NCI-H510A (cell line): ENCODE measurements at places on chromosomes 2 and 18.

- DNase-seq = no peak
Observed at GRCh38 chr2:135563793-135564192, 32.5 kb downstream of the R3HDM1 start.

DNA sequence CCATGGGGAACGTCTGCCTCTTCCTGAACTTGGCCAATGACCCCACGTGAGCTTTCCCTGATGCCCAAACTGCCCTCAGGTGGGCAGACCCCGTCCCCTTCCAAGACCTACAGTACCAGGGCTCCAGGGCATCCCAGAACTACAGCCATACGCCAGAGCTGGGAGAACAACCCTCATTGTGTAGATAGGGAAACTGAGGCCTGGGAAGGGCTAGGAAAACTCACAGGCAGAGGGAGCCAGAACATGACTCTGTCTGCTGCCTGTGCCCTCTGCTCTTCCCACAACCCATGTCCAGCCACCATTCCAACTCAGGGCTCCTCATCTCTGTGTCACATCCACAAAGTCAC, 16.8 kb upstream of the ANKRD53 start:
- no peak for DNase-seq

DNA sequence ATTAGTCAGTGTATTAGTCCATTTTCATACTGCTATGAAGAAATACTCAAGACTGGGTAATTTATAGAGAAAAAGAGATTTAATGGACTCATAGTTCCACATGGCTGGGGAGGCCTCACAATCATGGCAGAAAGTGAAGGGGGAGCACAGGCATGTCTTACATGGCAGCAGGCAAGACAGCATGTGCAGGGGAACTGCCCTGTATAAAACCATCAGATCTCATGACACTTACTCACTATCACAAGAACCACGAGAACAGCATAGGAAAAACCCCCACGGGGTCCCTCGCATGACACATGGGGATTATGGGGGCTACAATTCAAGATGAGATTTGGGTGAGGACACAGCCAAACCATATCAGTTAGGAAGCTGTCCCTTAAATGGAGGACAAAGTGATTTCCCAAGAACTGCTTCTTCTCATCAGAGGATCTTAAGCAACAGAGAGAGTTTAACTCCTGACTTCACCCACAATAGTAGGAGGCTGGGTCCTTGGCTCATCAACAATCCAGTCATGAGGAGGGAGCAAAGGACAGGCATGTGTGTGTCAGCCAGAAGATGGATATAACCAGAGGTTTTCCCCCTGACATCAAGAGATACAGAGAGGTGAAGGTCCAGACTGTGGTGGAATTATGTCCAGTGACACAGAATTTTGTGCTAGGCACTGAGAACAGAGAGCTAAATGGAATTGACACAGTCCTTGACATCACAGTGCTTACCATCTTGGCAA, 203.8 kb upstream of the SH3BP4 start:
- DNase-seq = no peak

- no peak for DNase-seq
Observed at GRCh38 chr18:22813648-22814328, 119.3 kb upstream of the RBBP8 start.

DNA sequence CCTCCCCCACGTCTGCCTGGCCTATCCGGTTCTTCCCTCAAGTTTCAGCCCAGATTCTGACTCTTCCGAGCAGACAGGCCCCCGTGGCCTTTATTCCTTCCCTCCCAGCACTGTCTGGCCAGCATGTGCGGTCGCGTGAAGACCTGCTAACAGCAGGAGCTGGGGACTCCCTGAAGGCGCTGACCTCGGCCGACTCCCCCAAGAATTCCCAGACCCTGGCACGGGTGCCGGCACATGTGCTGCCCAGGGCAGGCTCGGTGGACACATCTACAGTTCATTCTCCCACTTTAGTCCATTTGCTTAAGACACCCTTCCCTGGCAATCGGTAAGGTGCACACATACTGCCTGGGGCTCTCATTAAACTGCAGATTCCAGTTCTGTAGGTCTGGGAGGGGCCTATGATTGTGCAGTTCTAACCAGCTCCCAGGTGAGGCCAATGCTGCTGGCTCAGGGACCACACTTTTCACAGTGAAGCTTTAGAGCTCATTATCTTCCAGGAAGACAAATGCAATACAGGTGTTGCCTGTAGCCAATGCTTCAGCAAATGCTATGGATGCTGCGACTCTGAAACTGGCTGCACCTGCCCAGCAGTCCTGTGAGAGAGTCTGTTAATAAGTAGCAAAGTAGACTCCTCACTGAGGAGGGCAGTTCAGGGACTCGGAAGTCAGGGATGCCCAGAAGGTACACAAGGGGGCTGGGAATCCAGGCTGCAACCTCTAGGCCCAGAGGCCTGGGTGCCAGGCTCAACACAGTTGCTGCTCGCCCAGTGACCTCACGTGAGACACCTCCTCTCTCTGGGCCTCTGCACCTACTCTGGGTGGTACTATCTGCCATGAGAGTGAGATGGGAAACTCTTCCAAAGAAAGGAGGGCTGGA, 45.4 kb upstream of the TAF1B start:
- no peak for DNase-seq

DNA sequence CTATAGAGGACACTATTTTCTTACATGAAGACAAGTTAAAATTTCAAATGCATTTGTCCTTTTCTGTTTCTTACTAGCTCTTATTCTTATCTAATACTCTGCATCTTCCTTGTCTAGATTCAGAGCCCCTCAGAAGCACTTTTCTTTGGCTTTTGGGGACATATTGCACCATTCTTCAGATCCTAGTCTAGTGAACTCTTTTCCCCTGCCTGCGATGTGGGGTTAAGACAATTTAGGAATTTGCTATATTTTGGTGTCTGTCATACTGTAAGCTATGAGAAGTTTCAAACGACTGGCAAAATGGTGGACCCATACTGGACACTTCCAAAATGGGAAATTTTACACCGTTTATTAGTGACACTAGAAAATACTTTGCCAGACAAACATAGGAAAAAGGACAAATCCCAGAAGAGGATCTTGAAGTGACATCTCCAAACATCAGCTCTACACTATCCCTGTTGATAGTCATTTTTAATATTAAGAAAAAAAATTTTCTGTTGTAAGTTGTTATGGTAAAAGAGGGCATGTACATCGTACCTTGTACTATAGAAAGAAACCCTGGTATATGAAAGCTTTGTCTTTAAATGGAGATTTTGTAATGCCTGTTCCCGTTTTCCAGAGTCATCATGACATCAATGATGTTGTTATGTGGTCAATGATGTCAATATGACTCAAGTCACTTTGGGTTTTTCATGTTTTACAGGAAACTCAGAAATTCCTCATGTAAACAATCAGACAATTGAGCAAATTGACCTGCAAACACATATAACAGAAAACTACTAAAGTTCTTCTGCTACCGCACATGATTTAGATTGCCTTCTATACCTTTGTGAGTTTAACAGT, 4.4 kb upstream of the KYNU start:
- no peak for DNase-seq

DNA sequence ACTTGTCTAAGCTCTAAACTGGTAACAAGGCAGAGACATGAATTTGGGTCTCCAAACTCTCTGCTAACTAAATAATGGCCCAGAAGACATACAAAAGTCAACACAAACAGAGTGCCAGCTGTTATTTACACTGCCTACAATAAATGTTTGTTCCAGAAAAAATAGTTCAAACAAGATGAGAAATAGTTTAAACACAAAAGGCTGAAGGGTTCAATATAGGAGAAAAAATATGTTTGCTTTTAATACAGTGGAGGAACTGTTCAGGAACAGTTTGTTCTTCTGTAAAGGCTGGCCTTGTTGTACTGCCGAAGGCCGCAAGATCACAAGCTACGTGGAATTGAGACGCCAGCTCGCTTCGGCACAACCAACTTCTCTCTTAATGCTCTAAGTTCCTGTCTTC, 74.6 kb downstream of the AFF3 start:
- DNase-seq = no peak

GRCh38 chr2:238771218-238771617, 76.7 kb upstream of the TWIST2 start:
- no peak for DNase-seq

- DNase-seq = no peak
Observed at GRCh38 chr18:25568986-25569385, 217.0 kb upstream of the ZNF521 start.

GRCh38 chr2:136344339-136344738, 226.4 kb upstream of the CXCR4 start:
- DNase-seq = no peak

- DNase-seq = no peak
Observed at GRCh38 chr2:178395941-178396570, 54.9 kb downstream of the PRKRA start.

GRCh38 chr2:154408786-154409185, 289.7 kb upstream of the KCNJ3 start:
- no peak for DNase-seq

DNA sequence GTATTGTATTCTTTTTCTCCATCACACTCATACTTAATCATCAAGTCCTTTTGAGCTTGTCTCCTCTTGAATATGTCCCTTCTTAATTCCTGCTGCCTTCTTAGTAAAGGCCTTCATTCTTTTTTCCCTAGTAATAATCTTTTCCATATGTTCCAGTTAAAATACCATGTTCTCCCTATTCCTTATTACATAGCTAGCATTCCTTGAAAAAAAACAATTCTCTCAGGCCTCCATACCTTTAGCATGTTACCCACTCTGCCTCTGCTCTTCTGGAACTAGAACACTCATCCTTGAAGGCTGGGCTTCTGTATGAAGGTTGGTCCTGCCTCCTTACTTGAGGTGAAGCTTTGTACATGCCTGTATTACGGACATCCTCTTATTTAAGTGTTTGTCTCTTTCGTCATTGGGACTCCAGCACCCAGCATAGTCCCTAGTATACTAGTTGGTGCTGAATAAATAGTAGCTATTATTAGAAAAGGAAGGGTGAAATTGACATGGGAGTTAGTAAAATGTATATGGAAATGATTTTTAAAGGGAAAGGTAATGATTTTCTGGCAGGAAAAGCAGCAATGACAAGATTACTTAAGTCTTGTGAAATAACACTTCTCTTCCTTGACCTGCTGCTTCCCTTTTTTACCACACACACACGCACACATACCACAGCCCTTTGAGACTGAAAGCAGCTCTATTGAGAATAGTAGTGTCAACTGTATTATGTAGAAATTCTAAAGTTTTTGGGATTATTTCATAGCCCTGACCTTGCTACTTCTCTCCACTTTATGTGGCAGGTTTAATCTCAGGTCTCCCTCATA, 45.6 kb downstream of the REL start:
- DNase-seq = no peak

DNA sequence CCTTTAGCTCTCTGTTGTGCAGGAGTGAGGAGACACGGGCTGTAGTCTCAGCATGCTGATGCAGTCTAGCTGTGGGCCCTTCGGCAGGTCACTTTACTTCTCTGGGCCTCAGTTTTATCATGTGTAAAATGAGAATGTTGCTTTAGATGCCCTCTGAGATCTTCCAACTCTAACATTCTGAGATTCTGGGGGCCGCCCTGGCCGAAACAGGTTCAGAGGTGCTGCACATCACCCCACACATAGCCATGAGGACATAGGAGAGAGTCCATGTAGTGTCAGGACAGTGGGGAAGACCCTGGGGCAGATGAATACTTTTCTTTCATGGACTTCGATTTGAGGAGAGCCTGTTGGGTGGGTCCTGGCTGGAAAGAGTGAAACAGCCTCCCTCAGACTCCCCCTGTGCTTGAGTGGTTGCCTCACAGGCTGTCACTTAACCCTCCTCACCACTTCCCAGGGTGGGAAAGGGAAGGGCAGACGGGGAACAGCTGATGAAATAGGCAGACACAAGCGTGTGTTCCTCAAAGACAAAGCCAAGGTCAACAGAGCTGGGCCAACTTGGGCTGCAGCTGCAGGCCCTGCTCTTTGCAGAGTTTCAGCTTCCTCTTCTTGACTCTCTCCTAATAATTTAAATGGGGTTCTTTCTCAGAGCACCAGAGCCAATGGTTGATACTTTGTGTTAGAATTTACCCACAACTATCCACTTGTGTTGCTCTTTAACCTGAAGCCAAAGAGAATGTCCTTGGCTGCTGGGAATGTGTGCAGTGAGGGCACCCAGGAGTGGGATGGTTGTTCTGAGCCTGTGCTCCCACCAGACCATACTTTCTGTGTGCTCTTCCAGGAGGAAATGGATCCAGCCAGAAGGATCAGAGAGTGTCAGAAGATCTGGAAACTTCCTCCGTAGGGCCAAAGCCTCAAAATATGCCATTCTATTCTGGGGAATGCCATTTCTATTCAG, 14.7 kb upstream of the MRPL33 start:
- DNase-seq = no peak
